ENCODE measurements at places on chromosomes 7 and 10.

GRCh38 chr7:43137811-43138210, 25.4 kb downstream of the HECW1 start:
- DNase-seq, result no peak

- no peak for DNase-seq
These were observed 407.2 kb upstream of the SHH start for GRCh38 chr7:156219307-156220077.

GRCh38 chr10:110413903-110414547, 83.7 kb upstream of the DUSP5 start:
- DNase-seq, result no peak

- DNase-seq, result no peak
These were observed 61.6 kb downstream of the DNAJC12 start for GRCh38 chr10:67776371-67776770.

DNA sequence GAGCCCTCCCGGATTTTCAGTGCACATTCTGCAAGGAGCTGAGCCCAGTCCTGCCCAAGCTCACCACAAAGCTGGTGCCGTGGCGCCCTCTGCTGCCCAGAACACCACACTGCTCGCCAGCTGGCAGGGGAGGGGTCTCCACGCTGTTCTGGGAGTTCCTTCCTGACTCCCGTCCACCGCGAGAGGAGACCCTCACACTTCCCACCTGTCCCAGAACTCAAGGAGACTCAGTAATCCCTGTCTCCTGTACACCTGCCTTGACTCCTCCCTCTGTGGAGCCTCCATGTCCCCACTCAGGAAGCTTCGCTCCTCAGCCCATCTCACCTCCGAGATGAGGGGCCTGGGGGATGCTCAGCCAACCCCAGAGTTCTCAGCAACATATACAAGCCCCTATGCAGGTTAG, 11.3 kb downstream of the C10orf105 start:
- peak; percentile 11 for DNase-seq

DNA sequence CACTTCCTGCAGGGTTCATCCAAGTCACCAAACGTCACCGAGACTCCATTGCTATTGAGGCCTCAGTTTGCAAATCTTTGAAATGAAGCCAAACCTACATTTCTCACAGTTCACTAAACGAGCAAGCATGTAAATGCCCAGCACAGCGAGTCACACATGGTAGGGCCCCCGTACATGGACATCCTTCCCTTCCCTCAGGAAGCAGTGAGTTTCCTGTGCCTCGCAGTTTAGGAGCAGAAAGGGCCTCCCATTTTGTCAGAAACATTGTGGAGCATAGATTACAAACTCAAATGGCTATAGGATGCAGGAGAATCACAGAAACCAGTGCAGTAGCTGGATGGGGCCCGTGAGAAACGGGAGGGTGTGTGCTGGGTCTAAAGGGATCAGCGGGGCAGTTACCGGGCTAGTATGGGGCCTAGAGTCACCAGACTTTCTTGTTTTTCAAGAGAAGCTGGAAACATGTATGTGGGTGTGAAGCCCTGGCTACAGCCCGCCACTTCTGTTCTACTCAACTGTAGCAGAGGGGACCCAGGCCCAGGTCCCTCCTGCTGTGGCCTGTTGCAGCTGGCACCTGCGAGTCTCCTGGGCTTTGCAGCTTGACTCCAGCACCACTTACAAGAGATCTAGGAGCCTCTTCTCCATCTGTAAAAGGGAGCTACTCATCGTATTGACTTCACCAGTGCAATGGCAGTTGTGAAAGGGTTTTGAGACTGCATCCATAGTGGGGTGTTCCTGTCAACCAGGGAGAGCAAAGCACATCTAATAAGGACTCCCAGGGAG, 14.2 kb upstream of the SLC18A3 start:
- DNase-seq, result no peak

DNA sequence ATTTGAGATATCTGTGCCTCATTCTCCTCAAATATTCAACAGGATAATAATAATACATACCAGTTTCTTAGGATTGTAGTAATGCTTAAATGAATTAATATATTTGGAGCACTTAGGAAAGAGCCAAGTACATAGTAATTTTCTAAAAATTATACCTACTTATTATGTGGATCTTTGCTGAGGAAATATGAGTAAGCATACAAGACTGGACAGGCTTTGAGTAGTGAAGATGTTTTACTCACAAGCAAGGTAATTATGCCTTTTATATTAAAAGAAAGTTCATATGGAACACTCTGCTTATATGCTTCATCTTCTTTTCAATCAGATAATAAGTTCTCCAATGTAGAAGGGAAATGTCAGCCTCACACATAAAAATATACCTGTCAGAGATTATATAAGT, 337.5 kb upstream of the KAT6B start:
- no peak for DNase-seq

- DNase-seq, result no peak
These were observed 189.2 kb upstream of the MGMT start for GRCh38 chr10:129277841-129278240.

DNA sequence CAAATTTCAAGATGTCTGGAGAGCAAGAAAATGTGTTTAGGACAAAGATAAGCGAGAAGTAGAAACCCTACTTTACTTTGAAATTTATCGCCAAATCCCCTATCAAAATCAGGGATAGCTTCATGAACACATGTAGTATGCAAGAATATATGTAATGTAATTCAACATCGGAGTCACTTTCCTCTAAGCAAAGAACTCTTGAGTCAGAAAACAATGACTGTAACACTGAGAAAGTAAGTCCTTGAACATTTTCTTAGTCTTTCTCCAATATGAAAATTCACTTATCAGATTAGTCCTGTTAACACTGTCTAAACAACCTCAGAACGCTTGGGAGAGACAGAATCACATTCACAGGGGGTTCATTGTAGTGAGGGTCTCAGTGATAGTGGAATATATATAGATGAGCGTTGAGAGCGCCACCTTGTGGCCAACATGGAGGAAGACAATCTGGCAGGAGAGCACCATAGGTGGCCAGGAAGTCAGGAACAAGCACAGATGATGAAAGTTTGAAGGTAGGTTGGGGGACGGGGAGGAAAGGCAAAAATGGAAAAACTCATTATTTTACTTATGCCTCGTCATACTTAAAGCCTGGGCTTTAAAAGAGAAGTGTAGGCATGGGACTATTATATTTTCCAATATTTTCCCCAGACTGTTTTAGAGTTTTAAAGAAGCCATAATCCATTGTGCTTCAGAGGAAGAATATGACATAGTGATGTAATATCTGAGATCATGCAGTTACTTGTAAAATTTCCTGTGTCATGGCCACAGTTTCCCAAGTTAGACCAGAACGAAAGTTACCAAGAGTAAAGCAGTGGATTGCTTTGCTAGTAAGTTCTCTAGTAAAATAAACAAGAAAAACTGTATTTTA, 115.5 kb upstream of the GNAI1 start:
- DNase-seq, result peak; percentile 66

- DNase-seq, result peak; percentile 4
These were observed 143.4 kb downstream of the TMEM168 start for GRCh38 chr7:112646783-112647182.
